ENCODE measurements at places on chromosomes 16 and 17. TPM values are rescaled to one million over a fixed set of nuclear protein-coding genes. Genes with fewer than 3 reads are reported as not detected.

The PPP1R27 gene
- total RNA-seq: 0.10 TPM

The ZNF469 gene
- total RNA-seq: 13.0 TPM

The CRISPLD2 gene
- 3.2 TPM for total RNA-seq

The TGFB1I1 gene
- 42.9 TPM for total RNA-seq

The SLC13A2 gene
- 0.15 TPM for total RNA-seq

The CCL16 gene
- not detected for total RNA-seq

The NAT9 gene
- 52.9 TPM for total RNA-seq

The KRTAP16-1 gene
- total RNA-seq: not detected

Data from A549 treated with CORT108297 at 1 μM for 4 hours (cell line).